ENCODE measurements at places on chromosomes 7 and 10. TPM values are rescaled to one million over a fixed set of nuclear protein-coding genes. Genes with fewer than 3 reads are reported as not detected.

DNA sequence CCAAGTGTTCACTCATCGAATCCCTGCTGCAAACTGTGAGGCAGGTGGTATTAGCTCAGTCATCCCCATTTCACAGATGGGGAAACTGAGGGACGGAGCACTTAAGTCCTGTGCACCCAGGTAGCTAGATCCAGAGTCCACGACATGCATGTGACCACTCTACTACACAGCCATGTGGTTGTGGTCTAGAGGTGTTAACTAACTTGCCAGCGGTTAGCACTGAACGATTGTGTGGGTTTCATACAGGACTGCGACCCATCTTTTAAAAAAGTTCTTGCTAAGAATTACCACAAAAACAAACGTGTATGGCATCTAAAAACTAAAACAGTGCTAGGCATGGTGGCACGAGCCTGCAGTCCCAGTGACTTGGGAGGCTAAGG, 16.1 kb upstream of the ABCC2 start:
- no peak for DNase-seq

Gene LYZL1
- not detected for total RNA-seq

Gene HIF1AN
- total RNA-seq, result 6.1 TPM

Gene RELN
- total RNA-seq, result 1.2 TPM

Gene FAM237B
- total RNA-seq, result not detected
